ENCODE measurements at places on chromosomes 1 and 21.

- DNase-seq, result no peak
Measured at GRCh38 chr1:239735111-239735510, 348.7 kb downstream of the CHRM3 start.

- no peak for DNase-seq
Measured at GRCh38 chr1:204461331-204462228, 33.0 kb downstream of the PIK3C2B start.

GRCh38 chr1:53344921-53345838 is 17.3 kb upstream of the LRP8 start:
- DNase-seq, result no peak

- DNase-seq, result no peak
Measured at GRCh38 chr1:162008799-162009198, 14.9 kb downstream of the OLFML2B start.

DNA sequence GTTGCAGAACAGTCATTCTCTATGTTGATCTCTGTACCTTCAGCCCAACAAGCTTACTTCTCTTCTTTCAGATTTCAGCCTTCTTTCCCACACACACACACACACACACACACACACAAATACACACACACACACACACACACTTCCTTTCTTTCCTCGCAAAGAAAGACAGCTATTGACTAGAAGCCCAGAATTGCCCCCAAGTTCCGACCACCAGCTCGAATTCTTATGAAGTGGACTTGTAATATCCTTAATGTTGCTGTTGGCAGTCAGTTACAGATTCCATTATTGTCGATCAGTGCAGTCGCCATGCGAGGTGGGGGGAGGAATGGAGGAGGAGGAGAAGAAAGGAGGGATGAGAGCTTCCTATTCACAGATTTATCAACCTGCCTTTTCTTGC is 125.5 kb downstream of the CLEC20A start:
- DNase-seq, result peak; percentile 9

GRCh38 chr1:214216779-214217178 is 64.2 kb upstream of the SMYD2 start:
- DNase-seq, result no peak

GRCh38 chr1:182972829-182973228 is 19.9 kb upstream of the SHCBP1L start:
- no peak for DNase-seq

DNA sequence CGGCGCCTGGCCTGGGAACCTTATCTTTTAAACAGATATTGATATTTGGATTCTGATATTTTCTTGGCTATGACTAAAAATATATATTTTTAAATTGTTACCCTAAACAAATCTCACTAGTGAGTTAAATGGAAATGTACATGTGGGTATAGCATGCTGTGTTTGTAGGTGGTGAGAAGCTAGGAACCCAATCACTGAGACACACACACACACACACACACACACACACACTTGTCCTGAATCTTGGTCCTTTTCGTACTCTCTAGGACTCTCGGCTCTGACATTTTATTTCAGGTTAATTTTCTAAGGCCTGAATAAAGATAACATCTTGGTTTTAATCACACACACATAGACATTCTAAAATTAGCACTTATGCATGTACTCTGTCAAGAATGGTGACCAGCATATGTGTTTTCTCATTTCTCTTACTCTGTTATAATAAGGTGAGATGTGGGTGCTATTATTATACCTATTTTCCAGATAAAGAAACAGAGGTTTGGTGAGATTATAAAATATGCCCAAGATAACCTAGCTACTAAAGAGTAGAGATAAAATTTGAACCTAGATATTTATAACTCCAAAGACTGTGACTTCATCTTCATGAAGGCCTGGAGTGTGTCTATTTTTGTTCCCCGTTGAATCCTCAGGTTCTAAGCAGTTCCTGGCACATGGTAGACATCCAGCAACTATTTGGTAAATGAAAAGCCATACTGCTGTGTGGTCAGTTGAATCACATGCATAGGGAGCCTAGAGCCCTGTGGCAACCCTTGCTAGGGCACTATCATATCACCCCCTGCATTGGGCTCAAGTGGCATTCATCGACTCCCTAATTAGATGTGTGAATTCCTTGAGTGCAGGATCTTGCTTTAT is 85.0 kb upstream of the RAB3GAP2 start:
- DNase-seq, result no peak

DNA sequence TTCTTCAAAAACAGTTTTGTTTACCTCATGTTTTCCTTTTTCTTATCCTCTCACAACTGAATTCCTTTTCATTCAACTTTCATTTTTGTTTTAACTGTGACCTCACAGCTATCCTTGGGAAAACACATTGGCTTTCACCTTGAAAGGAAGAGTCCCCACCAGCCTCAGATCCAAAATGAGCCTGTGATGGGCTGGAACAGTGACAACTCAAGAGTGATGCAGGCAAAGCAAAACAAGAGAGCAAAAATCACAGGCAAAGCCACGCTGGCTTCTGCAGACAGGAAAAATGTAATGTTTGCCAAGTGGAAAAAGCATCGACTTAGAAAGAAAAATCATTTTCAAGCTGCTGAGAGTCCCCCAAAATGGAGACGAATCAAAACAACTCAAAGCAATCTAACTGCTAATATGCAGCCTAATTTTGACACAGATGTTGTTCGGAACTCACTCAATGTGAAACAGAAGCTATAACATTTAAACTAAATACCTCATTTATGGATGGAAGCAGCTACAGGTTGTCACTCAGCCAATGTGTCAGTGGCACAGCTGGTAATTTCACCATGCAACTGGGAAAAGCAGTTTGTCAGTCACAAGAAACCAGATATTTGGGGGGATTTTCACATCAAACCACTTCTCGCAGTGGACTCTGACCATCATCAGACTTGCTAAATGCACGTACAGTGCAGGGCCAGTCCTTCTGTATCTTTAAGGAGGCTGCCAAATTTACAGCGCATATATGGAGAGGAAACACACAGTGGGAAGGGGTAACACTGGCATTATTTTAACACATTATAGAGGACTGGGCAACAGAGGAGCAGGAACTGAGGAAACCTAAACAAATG is 50.7 kb downstream of the ALG14 start:
- no peak for DNase-seq

GRCh38 chr1:209758400-209758799 is 2.5 kb downstream of the TRAF3IP3 start:
- no peak for DNase-seq

GRCh38 chr1:92575123-92575522 is 88.4 kb upstream of the GFI1 start:
- DNase-seq, result no peak

- no peak for DNase-seq
Measured at GRCh38 chr1:185441605-185442004, 124.6 kb upstream of the IVNS1ABP start.

Data from right renal cortex interstitium (tissue), 3 donors.